Brain (organoid and tissue), 16 donors: ENCODE measurements at places on chromosomes 11 and 22. TPM values are rescaled to one million over a fixed set of nuclear protein-coding genes. Genes with fewer than 3 reads are reported as not detected.

The RBFOX2 gene
- polyA plus RNA-seq: 67.0 TPM

The PKDREJ gene
- polyA plus RNA-seq: not detected

The ALDH3B1 gene
- polyA plus RNA-seq: 10.5 TPM

The P4HA3 gene
- polyA plus RNA-seq: 2.1 TPM

The MYBPC3 gene
- polyA plus RNA-seq: not detected

The ZBTB16 gene
- polyA plus RNA-seq: 10.3 TPM

The SESN3 gene
- 6.6 TPM for polyA plus RNA-seq

The HTR3B gene
- polyA plus RNA-seq: 0.20 TPM

The CRACR2B gene
- polyA plus RNA-seq: 3.1 TPM

The ARHGAP42 gene
- polyA plus RNA-seq: 0.59 TPM

The TMPRSS4 gene
- 0.51 TPM for polyA plus RNA-seq

The GTSE1 gene
- polyA plus RNA-seq: 31.9 TPM

The C11orf86 gene
- polyA plus RNA-seq: not detected

The GRM5 gene
- 1.1 TPM for polyA plus RNA-seq

The OR5J2 gene
- polyA plus RNA-seq: not detected

The LMNTD2 gene
- 1.1 TPM for polyA plus RNA-seq

The TPCN2 gene
- 2.7 TPM for polyA plus RNA-seq

The MMP7 gene
- 0.32 TPM for polyA plus RNA-seq

The KRTAP5-11 gene
- not detected for polyA plus RNA-seq

The LMO2 gene
- polyA plus RNA-seq: 33.3 TPM

The TCN2 gene
- polyA plus RNA-seq: 39.2 TPM

The SOX6 gene
- 3.3 TPM for polyA plus RNA-seq

The HBG2 gene
- polyA plus RNA-seq: 1.8 TPM

The TUT1 gene
- 28.4 TPM for polyA plus RNA-seq

The FAM83F gene
- polyA plus RNA-seq: 10.8 TPM

The OR51B5 gene
- not detected for polyA plus RNA-seq
